Activated T-helper 1 cell treated with anti-CD3 and anti-CD28 coated beads, Interleukin-12 subunit alpha, Interleukin-12 subunit beta, Interleukin-2, Interleukin-4 antibody, amounts not matched to agents 30 ng/mL and 10 ng/mL and 1 ng/mL, durations not matched to agents 14 hours and 24 hours and 36 hours (primary cell): ENCODE measurements at places on chromosomes 2 and 18. TPM values are rescaled to one million over a fixed set of nuclear protein-coding genes. Genes with fewer than 3 reads are reported as not detected.

Gene CRACDL
- 0.13 and 0.32 TPM in 2 replicates for total RNA-seq

GRCh38 chr2:51027968-51028367 is 4.0 kb downstream of the NRXN1 start:
- H3K27me3 ChIP-seq = no peaks in the 10 kb centered on the region
- no peaks in the 10 kb centered on the region for H3K36me3 ChIP-seq
- H3K27ac ChIP-seq = no peak overlapping the region
- no peak overlapping the region for H3K4me3 ChIP-seq
- no peak for DNase-seq
- no peaks in the 10 kb centered on the region for H3K4me1 ChIP-seq

DNA sequence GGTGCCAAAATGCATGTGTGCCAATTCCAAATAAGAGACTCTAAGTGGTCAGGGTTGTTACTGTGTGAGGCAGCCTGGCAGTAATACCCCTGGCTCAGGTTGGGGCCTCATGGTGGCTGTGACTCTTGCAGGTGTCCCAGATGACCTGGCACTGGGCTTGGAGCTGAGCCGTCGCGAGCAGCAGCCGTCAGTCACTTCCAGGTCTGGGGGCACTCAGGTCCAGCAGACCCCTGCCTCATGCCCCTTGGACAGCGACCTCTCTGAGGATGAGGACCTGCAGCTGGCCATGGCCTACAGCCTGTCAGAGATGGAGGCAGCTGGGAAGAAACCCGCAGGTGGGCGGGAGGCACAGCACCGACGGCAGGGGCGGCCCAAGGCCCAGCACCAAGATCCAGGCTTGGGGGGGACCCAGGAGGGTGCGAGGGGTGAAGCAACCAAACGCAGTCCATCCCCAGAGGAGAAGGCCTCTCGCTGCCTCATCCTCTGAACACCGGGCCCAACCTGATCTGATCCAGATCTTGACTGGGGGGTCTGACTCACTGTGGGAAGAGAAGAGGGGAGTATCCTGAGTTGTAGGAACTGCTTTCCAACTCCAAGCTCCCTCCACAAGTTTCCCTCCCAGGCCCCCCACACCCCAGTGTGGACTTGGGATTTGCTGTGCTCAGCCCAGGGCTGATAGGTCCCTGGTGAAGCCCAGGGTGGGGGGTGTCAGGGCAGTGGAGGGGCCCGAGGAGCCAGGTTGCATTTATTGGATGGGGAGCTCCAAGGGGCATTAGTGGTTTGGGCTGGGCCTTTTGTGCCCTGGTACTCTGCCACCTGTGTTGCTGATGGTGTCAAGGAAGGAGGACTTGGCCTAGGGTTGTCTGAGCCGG is 5.6 kb downstream of the DNAJB2 start:
- DNase-seq = no peak
- H3K27ac ChIP-seq = no peak overlapping the region
- no peaks in the 10 kb centered on the region for H3K27me3 ChIP-seq
- peaks cover 21% of the 10 kb centered on the region for H3K4me1 ChIP-seq
- peaks cover 28% of the 10 kb centered on the region for H3K36me3 ChIP-seq

Gene CD8A
- total RNA-seq = 2.2 and 2.4 TPM in 2 replicates

DNA sequence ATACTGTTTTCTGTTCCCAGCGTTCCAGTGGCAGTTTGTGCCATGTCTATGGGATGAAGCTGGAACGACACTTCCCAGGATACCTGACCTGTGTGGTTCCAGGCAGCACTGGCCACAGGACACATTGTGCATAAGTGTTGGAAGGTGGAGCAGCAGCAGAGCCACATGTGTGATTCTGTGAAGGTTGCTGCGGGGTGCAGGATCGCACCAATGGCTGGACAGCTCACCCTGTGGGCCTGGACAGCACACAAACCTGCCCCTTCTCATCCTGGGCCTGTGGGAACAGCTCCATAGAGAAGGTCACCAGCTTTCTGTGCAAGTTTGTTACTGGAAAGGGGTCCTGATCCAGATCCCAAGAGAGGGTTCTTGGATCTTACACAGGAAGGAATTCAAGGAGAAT is 252.2 kb upstream of the RAB6C start:
- no peak overlapping the region for H3K27ac ChIP-seq
- no peaks in the 10 kb centered on the region for H3K36me3 ChIP-seq
- H3K4me1 ChIP-seq = no peaks in the 10 kb centered on the region
- DNase-seq = no peak
- H3K4me3 ChIP-seq = no peak overlapping the region
- no peaks in the 10 kb centered on the region for H3K27me3 ChIP-seq
